ENCODE measurements at places on chromosomes 5 and 9. TPM values are rescaled to one million over a fixed set of nuclear protein-coding genes. Genes with fewer than 3 reads are reported as not detected.

Gene IL9
- 0.52 TPM for total RNA-seq

Gene UGCG
- total RNA-seq = 32.9 TPM

Gene C9orf50
- 0.05 TPM for total RNA-seq

Gene CTNND2
- total RNA-seq = 0.42 TPM

Gene PCDHGB5
- total RNA-seq = 1.6 TPM

Gene SLC12A7
- total RNA-seq = 12.2 TPM

Gene CATSPER3
- 0.19 TPM for total RNA-seq

Gene SHC3
- 0.05 TPM for total RNA-seq

Gene LCN10
- 1.2 TPM for total RNA-seq

Gene PAEP
- 0.38 TPM for total RNA-seq

Gene RLN2
- 5.2 TPM for total RNA-seq

Gene TAF1L
- total RNA-seq = not detected

Gene ROPN1L
- total RNA-seq = 0.42 TPM

Gene GRIN1
- 0.19 TPM for total RNA-seq

Gene OGN
- total RNA-seq = 10.1 TPM

Gene TNC
- 31.5 TPM for total RNA-seq

Gene RMRP
- 22,838 TPM for total RNA-seq

Gene RNF224
- 0.05 TPM for total RNA-seq

Gene SVEP1
- total RNA-seq = 1.2 TPM

Gene SHOC1
- total RNA-seq = under 0.01 TPM

Gene PCSK1
- 0.09 TPM for total RNA-seq

Gene CRHBP
- total RNA-seq = 0.76 TPM

Gene DOCK8
- total RNA-seq = 54.5 TPM

Gene SLC9A3
- total RNA-seq = 1.3 TPM

Gene SPATA6L
- 0.47 TPM for total RNA-seq

All from thymus (tissue), 14 donors.